RPMI8226 (cell line): ENCODE measurements at places on chromosomes 12 and 14.

DNA sequence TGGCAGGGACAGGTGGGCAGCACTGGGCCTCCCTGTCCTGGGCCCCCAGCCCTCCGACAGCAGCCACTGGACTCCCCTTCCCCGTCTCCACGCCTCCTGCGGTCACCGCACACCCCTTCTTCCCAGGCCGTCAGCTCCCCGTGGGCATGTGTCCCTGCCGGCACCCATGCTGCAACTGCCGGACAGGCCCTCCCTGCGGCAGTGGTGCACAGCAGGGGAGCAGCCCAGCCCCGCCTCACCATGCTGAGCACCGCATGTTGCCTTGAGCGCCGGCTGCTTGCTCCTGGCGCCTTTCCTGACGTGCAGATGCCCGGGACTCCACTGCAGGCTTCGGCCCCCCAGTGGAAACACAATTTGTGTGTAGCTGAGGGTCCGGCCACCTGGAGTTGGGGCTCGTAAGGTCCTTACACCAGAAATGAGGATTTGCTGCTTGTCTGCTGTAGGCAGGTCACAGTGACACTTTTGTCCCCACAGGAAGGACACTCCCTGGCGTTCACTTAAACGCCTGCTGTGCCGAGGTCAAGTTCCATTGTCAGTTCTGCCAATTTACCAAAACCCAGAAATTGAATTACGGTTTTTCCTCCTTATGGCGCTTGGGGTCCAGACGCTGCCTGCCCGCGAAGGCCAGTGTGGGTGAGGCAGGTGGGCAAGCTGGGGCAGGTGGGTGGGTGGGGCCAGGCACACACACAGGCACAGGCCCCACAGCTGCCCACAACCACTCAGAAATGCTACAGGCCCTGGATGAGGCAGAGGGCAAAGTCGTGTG is 28.2 kb upstream of the MMP17 start:
- DNase-seq: no peak

GRCh38 chr12:98188650-98189077 is 326.7 kb upstream of the TMPO start:
- peak; percentile 14 for DNase-seq

GRCh38 chr12:82407481-82407880 is 49.2 kb downstream of the METTL25 start:
- DNase-seq: no peak

GRCh38 chr12:50506753-50507473 is 2.1 kb downstream of the DIP2B start:
- DNase-seq: no peak

GRCh38 chr12:84507956-84508850 is 404.4 kb downstream of the SLC6A15 start:
- peak; percentile 33 for DNase-seq

- DNase-seq: no peak
These were observed 25.9 kb downstream of the FOXN3 start for GRCh38 chr14:89391123-89391522.

DNA sequence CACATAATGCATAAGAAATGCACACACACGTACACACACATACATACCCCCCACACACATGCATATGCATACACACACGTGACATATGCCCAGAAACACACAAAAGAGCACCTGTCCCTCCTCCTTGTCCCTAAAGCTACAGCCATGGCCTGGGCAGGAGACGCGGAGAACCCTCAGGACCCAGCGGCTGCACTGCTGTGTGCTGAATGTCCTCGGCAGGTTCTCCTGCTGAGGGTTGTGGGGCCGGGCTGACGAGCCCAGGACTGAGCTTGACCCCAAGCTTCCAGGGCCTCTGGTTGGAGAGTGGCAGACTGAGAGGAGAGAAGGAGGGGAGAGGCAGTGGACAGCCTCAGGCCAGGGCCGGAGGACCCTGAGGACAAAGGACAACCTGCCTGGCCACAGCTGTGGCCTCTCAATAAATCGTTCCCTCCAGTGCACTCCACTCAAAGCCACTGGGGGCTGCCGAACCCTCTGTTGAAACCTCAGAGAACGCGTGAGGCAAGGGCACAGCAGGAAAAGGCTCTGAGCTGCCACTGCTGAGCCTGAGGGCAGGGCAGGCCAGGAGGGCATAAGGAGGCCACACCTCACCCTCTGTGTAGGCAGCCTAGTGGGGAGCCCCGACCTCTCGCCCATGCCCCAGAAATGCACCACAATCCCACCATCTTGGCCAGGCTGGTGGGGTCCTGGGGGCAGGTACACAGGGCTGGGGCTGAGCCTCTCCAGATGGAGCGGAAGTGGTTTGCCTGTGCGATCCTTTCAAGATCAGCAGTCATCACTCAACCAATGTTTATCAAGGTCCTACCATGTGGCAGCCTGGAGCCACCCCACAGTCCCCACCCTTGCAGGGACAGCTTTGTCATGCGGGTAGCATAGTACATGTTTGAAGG is 3.1 kb downstream of the CACNA2D4 start:
- peak; percentile 23 for DNase-seq

DNA sequence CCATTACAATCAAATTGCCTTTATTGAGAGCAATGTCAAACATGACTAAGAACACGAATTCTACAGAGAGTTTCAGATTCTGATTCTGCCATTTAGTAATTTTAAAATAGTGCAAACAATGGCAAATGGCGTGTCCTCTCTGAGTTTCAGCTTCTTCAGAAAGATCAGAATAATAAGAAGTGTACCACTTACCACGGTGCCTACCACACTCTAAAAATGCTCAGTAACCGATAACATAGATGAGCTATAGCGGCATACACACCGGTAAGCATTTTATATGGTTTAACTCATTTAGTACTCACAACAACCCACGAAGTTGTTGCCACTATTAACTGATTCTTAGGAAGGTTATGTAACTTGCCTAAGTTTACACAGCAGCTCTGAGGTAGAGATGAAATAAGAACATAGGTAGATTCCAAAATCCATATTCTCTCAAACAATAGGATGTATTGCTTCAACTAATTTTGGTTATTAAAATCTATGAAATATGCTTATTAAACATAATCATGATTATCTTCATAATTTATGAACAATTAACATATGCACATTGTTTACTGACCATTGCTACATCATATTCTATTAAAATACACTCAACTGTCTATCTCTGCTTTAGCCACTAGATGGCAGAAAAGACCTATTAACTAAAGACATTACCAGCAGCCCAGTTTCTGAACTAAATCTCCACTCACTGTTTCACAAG is 38.3 kb downstream of the SLC6A15 start:
- DNase-seq: peak; percentile 56

DNA sequence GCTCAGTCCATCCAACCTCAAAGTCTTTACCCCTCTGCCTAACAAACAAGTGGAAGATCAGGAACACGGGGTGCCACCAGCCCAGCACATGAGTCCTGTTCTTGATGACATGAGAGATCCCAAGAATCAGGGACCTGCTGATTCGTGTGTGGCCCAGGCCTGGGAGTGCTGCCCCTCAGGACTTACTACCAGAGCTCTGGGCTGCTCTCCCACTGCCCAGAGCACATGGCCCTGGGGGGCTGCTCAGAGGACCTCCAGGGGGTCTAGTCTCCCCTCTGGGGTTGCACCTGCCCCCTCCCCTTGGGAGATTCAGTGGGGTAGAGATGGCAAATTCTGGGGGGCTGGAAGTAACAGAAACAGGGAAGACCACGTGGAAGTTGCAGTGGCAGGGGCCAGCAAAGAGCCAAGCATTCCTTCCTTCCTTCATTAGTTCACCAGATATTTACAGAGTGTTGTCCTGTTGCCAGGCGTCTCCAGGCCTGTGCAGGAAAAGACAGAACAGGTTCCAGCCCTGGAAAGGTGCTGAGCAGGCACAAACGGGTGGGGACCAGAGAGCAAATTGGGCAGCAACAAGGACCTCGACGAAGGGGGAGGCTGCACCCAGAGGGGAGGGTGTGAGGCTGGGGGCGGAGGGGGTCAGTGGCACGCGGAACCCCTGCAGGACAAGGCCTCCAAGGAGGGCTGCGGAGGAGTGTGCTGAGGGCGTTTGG is 45.1 kb upstream of the MEG3 start:
- no peak for DNase-seq

- peak; percentile 4 for DNase-seq
These were observed 327.5 kb upstream of the PDE3A start for GRCh38 chr12:20040831-20041230.

GRCh38 chr14:21275261-21275858 is 4.5 kb upstream of the RPGRIP1 start:
- DNase-seq: no peak

DNA sequence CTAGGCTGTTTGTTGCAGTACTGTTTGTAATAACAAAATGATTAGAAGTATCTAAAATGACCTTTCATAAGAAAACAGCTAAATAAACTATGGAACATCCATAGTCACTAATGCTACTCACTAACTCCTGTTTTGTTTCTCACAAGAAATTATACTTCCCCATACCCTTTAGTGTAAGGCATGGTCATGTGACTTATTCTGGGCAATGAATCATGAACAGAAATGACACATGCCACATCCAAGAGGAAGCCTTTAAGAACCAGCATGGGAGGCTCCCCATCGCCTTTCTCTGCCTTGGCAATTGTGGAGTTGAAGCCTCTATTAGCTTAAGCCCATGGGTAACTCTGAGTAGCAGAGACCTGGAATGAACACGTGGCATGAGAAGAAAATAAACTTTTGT is 49.3 kb downstream of the KSR2 start:
- no peak for DNase-seq

GRCh38 chr14:100409003-100409360 is 85.8 kb downstream of the SLC25A47 start:
- DNase-seq: no peak

- DNase-seq: no peak
These were observed 47.2 kb downstream of the OR9K2 start for GRCh38 chr12:55173456-55173855.

DNA sequence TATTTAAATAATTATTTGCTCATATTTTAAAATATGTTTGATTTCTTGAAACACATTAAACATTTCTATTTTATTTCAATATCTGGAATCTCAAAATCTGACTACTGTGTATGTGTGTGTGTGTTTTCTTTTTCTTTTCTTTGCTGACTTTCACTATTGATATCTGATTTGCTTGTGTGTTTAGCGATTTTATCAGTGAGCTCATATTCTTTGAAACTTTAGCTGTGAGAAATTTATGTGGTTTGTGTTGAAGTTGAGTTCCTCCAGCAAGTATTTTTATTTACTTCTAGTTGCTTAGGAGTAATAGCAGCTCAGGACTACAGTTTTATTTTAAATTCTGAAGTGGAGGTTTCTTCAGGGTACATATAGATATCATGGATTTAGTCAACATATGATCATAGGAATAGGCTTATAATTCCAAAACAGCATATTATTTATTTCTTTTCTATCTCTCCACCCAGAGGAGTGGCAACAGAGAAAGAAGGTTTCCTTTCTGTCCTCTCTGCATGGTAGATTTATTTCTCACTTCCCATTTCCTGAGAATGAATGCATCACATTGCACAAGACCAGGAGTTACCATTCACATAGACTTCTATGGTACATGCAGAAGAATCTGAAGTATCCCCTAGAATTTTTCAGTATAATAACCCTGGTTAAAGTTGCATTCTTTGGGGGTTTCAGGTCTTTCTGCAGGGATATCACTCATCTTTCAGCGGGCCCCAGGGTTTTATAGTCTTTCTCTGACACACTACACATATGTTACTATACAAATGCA is 60.5 kb downstream of the PTPRQ start:
- DNase-seq: peak; percentile 26

DNA sequence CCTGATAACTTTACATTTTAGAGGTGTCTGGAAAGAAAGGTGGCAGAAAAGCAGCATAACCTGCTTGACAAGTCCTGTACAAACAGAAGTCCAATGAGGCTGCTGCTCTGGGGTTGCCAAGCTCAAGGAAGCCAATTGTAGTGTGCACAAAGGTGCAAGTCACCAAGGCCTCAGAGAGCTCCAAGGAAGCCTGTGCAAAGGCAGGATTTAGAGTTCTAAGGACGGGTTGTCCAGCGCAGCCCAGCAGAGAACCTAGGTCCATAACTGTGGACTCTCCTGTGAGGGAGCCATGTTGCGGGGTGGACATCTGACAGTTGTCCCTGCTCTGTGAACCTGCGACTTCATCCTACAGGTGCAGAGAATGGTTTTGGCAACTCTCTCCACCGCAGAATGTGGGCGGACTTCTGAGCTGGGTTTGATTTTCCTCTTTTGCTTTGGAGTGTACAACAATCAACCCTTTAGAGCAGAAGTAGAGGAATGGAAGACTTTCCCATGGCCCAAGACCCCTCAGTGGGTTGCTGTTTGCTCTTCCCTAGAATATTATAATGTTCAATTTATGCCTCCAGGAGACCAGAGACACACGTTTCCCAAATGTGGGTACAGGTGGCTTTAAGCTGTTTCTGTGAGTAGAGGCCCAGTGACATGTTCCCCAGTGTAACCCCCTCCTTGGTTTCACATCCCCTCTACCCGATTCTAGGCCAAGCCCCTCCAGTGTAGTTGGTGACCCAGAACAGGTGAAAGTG is 81.0 kb downstream of the ETV6 start:
- DNase-seq: peak; percentile 84

GRCh38 chr14:26820572-26820971 is 222.7 kb upstream of the NOVA1 start:
- DNase-seq: no peak

DNA sequence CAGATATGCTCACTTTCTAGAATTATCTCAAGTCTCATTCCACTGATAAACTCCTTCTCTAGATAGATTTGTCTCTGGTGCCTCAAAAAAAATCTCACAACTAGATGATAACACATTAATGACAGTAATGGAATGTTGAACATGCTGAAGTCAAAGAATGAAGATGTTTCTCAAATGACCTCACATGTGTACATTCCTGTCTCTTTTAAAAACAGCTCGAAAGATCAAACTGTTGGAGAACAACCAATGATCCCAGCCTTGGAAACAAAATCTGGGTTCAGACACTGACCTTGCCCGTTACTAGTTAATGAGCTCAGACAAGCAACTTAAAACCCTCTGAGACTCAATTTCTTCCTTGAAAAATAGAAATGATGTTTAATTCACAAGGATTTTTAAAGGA is 44.7 kb upstream of the KCNJ8 start:
- DNase-seq: no peak

- no peak for DNase-seq
These were observed 71.3 kb upstream of the HECTD1 start for GRCh38 chr14:31278883-31279282.

DNA sequence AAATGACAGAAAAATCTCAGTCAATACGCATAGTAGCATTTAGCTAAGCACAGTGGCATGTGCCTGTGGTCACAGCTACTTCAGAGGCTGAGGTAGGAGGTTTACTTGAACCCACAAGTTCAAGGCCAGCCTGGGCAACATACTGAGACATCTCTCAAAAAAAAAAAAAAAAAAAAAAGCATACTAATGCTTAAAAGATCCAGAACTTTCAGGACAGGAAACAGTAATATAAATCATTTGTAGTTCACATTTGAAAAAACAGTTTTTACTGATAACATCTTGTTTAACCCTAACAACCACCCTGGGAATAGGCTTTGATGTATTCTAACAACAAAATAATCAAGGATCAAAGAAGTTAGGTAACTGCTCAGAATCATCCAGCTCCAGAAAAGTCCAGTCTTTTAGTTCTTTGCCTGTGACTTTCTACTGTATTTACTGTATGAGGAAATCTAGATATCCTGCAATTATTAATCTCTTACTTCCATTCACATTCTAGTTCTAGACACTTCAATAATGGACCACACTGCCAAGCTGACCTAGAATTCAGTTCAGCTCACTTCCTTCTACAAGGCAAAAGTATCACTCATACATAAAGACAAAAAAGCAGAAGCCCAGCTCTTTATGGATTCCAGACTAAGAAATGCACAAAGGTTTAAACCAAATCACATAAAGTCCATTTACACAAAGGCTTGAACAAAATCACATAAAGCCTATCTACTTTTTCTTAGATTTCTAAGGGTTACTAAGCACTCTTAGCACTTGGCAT is 28.5 kb downstream of the PAWR start:
- no peak for DNase-seq

- no peak for DNase-seq
These were observed 118.9 kb downstream of the SLC35F4 start for GRCh38 chr14:57747036-57747435.
